ENCODE measurements at places on chromosomes 4 and X.

DNA sequence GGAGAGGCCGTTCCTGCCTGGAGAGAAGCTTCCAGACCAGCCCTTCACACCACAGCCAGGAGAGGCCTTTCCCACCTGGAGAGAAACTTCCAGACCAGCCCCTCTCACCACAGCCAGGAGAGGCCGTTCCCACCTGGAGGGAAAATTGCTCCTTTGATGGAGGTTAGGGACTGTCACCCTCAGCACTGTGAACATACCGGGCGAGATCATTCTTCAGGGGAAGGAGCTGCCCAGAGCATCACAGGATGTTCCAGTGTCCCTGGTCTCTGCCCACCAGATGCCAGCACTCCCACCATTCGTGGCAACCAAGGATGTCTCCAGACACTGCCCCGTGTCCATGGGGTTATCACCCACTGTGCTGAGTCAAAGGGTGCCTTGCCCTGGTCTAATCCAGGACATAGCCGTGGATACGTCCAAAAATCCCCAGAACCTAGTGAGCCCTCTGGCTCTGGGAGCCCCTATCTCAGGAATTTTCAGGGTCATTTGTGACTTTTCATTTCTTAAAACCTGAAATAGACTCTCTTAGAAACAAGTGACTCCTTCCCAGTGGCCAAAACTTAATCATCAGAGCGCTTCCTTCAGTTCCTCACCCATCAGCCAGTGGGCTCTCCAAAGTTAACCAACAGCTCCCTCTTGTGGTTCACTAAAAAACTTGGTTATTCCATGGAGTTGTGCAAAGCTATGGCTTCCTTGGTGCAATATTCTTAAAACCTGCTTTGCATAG lies 80.2 kb downstream of the CRMP1 start:
- peak; percentile 68 for DNase-seq

DNA sequence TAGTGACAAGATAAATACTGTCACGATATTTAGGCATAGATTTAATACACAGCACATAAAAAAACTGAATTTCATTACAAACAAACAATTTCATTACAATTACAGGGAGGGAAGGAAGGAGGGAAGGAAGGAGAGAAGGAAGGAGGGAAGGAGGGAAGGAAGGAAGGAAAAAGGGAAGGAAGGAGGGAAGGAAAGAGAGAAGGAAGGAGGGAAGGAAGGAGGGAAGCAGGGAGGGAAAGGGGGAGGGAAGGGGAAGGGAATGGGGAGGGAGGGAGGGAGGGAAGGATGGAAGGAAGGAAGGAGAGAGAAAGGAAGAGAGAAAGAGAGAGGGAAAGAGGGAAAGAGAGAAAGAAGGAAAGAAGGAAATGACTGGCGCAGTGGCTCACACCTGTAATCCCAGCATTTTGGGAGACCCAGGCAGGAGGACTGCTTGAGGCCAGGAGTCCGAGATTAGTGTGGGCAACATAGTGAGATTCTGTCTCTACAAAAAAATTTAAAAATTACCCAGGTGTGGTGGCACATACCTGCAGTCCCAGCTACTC lies 64.6 kb downstream of the FBXW7 start:
- no peak for DNase-seq

DNA sequence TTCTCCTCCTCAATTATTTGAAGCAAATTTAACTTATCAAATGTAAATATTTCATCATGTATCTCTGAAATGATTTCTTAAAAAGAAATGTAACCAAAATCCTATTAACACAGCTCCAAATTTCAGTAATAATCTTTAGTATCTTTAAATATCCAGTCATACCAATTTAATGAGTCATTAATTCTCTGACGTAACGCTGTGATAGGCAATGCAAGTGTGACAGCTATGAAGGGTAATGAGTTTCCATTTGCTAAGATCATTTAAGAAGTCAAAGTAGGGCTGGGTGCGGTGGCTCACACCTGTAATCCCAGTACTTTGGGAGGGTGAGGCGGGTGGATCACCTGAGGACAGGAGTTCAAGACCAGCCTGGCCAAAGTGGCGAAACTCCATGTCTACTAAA lies 15.6 kb downstream of the RPS3A start:
- DNase-seq, result no peak

DNA sequence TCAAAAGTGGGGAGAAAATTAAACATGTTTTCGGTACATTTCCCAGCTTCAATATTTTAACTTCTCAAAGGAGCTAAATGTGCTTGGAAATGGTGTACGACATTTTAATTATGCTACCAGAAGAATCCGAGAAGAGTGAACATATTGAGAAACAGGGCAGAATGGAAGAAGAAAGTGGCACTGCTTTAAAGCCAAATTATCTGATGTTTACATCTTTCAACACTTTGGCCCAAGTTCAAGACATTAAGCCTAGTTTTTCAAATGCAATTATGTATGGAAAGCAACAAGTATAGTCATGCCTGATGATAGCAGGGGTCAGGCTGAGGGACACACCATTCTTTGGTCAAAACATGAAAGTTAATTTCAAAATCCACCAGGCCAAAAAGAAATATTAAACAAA lies 577.9 kb upstream of the ZFP42 start:
- no peak for DNase-seq

GRCh38 chr4:77043507-77044136 lies 32.2 kb downstream of the CCNI start:
- DNase-seq, result no peak

- DNase-seq, result no peak
Measured at GRCh38 chr4:85938902-85939301, 421.0 kb downstream of the MAPK10 start.

DNA sequence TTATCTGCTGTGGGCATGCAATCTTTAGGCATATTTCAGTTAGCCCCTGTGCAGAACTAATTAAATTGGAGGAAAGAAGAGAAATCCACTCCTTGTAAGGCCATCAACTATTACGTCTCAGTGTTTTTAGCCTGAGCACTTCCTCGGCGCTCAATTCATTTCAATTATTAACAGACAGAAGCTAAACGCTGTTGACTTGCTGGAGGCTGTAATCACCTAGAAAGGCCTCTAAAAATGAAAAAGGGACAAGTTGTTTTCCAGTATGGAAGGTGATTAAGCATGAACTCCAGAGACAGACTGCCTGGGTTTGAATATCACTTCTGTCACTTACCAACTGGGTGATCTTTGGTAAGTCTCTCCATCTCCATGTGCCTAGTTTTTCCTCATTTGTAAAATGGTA lies 59.6 kb downstream of the LEF1 start:
- no peak for DNase-seq

DNA sequence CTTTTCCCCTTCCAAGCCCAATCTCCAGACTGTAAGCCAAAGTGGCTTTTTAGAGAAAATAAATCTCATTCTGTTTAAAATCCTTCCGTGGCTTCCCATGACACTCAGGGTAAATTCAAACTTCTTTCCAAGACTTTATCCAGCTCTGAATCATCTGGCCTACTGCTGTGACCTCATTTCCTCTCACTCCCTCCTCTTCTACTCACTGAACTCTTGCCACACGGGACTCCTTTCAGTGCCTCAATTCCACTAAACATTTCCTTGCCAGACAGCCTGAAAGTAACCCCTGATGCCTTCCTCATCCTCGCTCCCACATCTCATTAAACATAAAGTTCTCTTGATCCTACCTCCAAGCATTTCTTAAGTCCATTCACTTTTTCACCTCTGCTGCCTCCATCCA lies 27.8 kb upstream of the RNF128 start:
- no peak for DNase-seq

DNA sequence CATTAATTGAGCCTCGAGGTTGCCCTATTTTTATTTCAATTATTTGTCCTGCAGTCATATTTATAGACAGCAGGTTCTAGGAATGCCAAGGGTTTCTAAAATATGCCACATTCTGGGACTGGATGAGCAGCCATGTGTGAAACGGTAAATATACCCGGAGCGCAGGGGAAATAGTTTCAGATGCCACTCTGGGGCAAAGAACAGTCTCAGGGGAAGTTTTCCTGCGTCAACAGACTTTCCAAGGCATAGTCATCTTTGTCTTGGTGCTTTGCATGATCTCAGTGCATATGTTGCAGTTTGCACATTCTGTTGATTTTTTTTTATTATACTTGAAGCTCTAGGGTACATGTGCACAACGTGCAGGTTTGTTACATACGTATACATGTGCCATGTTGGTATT lies 71.0 kb downstream of the GPAT3 start:
- no peak for DNase-seq

DNA sequence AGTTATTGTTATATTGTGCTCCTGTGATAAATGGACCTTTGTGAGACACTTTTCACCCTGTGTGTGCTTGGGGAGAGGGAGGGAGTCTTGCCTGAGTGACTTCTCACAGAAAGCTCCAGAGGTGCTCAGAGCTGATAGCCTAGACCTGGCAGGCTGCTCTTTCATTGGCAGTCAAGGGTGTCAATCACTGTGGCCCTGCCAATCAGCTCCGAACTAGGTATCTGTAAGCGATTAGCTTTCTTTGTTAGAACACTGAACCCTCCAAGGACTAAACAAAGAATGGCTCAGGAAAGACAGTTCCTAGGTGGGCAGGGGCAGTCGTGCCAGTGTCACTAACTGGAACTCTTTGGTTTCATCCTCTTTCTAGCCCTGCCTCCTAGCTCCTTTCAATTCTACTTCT lies 2.7 kb upstream of the NALF2 start:
- peak; percentile 2 for DNase-seq

DNA sequence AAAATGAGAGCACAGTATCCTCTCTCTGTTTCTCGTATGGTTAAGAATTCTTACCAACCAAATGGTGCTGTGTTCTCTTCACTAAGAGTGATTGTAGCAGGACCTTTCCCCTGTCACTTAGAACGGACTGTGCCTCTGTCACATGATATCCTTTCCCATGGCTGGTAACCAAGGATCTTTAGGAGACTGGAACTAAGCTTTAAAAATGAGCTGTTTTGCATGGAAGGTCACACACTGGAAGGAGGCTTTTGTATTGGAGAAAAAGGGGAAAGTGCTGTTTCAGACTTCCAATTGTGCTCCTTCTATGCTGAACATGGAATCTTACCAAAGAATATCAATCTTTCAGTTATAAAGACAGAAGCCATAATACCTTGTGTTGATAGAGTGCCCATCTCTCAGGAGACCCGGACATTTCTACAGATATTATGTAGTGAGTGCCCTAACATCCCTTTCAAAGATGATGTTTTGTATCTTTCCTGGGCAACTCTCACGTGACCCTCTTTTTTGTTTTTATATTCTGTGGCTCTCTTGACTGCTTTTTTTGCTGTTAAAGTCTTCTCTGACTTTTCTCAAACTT lies 148.6 kb downstream of the SLC4A4 start:
- DNase-seq, result peak; percentile 67

DNA sequence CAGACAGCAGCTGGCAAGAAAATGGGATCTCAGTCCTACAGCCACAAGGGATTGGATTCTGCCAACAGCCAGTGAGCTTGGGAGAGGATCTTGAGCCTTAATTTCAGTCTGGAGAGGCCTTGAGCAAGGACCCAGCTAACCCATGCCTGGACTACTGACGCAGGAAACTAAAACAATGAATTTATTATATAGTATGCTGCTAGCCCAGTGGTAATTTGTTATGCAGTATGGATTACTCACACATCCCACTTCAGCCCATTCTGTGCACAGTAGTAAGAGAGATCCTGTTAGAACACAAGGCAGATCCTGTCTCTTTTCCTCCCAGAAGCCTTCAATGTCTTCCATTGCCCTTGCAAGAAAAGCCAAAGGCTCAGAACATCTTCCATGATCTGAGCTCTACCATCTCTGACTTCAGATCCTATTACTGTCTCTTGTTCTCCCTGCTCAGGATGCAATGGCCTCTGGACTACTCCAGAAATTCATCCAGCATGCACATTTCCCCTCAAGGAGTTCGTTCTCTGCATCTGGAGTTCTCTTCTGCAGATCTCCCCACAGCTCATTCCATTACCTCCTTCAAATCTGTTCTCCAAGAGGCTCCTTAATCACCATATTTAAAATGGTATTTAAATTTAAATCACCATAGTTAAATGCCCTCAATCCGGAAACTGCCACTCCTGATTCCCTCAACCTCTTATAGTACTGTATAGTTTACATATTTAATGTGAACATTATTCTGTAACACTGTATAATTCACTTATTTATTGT lies 27.6 kb downstream of the SMIM20 start:
- DNase-seq, result no peak

DNA sequence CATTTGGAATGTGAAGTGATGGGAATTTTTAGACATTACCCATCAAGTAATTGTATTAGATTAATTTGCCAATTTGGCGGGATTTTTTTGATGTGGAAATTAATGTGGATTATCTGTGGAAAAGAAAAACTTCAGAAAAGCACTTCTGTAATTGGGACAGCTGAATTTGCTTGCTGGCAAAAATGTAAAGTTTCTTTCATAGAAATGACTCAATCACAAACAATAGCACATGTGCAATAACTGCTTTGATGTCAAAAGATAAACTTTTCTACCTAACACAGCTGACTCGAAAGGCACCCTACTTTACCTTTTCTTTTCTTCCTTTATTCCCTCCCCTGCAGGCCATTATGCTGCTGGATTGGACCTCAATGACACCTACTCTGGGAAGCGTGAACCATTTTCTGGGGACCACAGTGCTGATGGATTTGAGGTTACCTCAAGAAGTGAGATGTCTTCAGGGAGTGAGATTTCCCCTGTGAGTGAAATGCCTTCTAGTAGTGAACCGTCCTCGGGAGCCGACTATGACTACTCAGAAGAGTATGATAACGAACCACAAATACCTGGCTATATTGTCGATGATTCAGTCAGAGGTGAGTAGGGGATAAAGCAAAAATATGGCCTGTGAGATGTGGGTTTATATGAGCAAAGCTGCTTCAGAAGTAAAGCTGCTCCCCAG lies 1.4 kb downstream of the AREG start:
- no peak for DNase-seq

- no peak for DNase-seq
Measured at GRCh38 chr4:26558166-26558895, 25.6 kb upstream of the TBC1D19 start.

DNA sequence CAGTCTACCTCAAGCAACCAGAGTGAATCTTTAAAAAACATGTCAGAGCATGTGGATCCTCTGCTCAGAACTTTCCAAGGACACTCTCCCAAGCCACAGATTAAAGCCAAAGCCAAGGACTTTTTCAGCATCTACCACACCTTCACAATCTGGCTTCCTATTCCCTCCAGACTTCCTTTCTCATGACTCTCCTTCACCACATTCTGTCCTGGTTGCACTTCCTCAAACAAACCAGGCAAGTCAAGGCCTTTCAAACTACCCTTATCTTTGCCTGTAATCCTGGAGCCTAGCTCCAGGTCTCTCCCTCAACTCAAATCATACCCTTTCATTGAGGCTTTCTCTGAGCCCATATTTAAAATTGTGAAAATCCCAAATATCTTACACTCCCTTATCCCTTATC lies 191.6 kb upstream of the GALNTL6 start:
- no peak for DNase-seq

- DNase-seq, result no peak
Measured at GRCh38 chrX:68084765-68085164, 348.5 kb downstream of the OPHN1 start.

- peak; percentile 65 for DNase-seq
Measured at GRCh38 chr4:38308728-38309311, 348.6 kb downstream of the PTTG2 start.

GRCh38 chr4:19944251-19944650 lies 307.5 kb upstream of the SLIT2 start:
- DNase-seq, result no peak

All from midbrain (tissue), 1 donor.